ENCODE measurements at places on chromosomes 1 and 21.

DNA sequence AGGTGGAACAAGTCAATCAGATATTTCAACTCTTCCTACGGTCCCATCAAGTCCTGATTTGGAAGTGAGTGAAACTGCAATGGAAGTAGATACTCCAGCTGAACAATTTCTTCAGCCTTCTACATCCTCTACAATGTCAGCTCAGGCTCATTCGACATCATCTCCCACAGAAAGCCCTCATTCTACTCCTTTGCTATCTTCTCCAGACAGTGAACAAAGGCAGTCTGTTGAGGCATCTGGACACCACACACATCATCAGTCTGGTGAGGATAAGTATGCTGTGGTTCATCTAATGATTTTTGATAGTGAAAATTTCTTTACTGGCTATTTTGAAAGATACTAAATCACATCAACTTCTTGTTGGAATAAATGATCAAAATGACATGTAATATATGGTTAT lies 67.7 kb upstream of the MPC2 start:
- DNase-seq, result no peak

GRCh38 chr1:234844479-234845031 lies 234.6 kb upstream of the IRF2BP2 start:
- DNase-seq, result no peak

DNA sequence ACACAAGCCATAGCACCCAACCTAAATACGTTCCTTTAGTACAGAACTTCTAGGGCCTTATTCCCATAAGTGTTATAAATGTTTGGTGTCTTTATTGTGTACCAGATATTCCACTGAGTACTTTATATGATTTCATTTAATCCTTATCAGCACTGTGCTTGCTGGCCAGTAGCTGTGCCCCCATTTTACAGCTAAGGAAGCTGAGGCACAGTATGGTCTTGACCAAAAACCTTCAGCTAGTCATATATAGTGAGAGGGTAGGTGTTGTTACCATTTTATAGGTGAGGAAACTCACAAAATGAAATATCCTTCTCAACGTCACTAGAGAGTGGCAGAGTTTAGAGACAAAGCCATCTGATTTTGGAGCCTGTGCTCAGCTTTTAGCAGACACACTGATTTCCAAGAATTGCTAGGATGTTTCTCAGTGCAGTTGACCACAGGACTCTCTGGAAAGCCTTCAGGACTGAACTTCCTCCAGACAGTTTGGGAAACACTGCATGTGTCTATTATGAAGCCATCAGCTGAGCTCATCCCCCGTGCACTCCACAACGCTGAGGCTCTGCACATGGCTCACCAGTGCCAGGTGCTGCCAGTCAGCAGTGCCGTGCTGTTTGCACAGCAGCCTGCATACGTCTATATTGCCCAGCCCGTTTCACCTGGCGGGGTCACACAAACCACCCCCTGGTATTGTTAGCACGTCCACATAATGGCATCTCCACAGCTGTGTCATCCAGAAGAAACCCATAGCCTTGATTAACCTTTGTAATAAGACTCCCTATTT lies 15.4 kb downstream of the NPPA start:
- DNase-seq, result no peak

GRCh38 chr1:172867216-172867818 lies 183.4 kb downstream of the TNFSF18 start:
- no peak for DNase-seq

GRCh38 chr21:34707876-34708325 lies 39.1 kb downstream of the CLIC6 start:
- no peak for DNase-seq

DNA sequence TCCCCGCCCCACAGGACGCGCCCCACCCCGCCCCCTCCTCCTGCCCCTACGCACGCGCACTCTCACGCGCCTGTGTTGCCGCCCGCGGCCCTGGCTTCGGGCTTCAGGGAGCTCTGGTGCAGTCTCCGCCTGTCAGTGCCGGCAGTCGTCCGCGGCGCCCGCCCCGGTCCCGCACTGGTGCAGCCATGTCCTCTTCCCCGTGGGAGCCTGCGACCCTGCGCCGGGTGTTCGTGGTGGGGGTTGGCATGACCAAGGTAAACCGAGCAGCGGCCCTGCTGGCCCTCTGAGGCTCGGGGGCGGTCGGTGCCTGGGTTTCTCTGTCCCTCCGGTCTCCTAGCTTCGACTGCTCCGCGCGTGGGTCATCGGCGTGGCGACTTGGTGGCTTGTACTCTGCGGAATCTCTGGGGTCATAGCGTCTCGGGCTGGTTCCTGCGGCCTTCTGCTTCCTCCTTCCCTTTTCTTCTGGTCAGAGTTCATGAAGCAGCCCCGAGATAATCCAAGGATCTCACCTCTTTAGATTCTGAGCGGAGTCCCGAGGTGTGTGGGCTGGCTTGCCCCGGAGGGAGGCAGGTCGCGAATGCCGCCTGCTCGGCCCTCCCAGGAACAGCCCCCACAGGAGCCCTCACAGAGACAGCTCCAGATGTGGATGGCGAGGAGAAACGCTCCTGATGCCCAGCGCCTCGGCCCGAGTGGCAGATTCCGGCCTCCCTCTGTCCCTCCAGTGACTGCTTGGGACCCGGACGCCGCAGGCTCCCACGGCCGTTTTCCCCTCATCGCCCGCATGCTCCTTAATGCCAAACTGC lies at the start of gene SCP2:
Gene SCP2 (plus strand): TSS at position 65 of the 803 bp plus-strand sequence. CDS start 121 bp downstream, at position 186.
- peak; percentile 25 for DNase-seq

GRCh38 chr1:943545-944340 lies 15.3 kb downstream of the NOC2L start:
- DNase-seq, result no peak
